CD4-positive, CD25-positive, alpha-beta regulatory T cell (primary cell): ENCODE measurements at places on chromosomes 3 and 15. TPM values are rescaled to one million over a fixed set of nuclear protein-coding genes. Genes with fewer than 3 reads are reported as not detected.

Gene BSN
- 0.12 TPM for total RNA-seq

Gene RASL12
- not detected for total RNA-seq

Gene GOLGA6B
- total RNA-seq, result not detected

Gene GRK7
- total RNA-seq, result not detected

Gene MKRN3
- total RNA-seq, result 2.8 TPM

Gene GOLIM4
- total RNA-seq, result 0.67 TPM

Gene STAC
- 0.62 TPM for total RNA-seq

Gene GPR149
- total RNA-seq, result not detected

Gene CHRNA5
- 0.94 TPM for total RNA-seq

Gene C3orf52
- total RNA-seq, result 0.59 TPM

Gene B4GALT4
- total RNA-seq, result 13.1 TPM

Gene TRPC1
- total RNA-seq, result 1.6 TPM

Gene C3orf85
- not detected for total RNA-seq

Gene AGTR1
- total RNA-seq, result not detected

Gene CELF6
- 1.7 TPM for total RNA-seq

Gene LRRN1
- 0.44 TPM for total RNA-seq

Gene CSPG4
- not detected for total RNA-seq

Gene AMT
- total RNA-seq, result 13.3 TPM

Gene DLL4
- not detected for total RNA-seq

Gene TLR9
- 0.27 TPM for total RNA-seq

Gene GRAMD2A
- not detected for total RNA-seq
